Adipocyte (in vitro differentiated cells): ENCODE measurements at places on chromosomes 12 and 14.
A peak's percentile ranks its signal among the peaks of the same experiment; 100 is the strongest.

- DNase-seq, result peak; percentile 57
Measured at GRCh38 chr12:15996254-15996653, 85.1 kb downstream of the DERA start.

DNA sequence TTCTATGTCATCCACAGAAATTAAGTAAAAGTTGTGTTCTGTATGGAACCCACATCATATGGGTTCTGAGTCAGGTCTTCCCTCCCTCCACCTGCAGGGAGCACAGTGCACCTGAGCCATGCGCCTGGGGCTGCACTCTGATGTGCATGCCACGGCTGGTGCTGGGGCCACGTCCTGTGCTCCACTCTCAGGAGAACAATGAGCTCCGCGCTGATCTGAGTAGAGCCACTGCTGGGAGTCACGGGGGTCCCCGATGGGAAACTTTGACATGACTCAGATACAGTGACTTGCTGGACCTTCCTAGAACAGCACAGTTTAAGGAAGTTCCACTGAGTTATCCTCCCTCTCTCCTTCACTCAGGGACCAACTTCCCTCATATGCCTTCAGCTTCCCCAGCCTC is 683.4 kb downstream of the TMEM121 start:
- DNase-seq, result no peak

GRCh38 chr12:16165506-16165905 is 112.0 kb downstream of the SLC15A5 start:
- DNase-seq, result peak; percentile 42

DNA sequence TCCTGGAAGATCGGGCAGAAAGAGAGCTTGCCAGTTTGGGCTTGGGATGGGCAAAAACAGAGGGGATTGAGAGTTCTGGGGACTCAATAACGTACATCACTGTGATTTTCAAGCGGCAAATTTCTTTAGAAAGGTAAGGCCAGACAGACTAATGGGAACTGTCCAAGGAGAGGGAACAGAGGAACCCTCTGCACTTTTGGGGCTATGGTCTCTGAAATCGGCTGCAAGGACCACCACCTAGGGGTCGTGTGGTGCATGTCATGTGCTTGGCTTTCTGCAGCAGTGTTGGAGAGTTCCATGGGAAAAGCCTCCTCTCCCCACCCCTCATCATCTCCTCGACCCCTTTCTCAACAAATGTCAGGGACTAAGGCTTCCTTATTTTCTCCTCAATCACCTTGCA is 79.6 kb downstream of the PPM1A start:
- DNase-seq, result no peak

DNA sequence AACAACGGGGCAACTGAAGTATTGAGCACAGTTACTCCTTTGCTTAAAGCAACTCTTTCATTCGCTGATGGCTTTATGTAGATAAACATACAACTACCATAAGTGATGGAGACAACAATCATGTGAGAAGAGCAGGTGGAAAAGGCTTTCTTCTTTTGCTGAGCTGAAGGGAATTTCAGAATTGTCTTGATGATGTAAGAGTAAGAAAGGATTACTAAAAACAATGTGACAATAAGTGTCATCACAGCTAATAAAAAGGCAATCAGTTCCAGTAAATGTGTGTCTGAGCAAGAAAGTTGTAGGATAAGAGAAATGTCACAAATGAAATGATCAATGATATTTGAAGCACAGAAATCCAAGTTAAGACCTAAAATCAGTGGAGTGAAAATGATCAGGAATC is 647 bp downstream of the OR6C70 start:
- no peak for DNase-seq

GRCh38 chr14:85602345-85602744 is 72.4 kb downstream of the FLRT2 start:
- no peak for DNase-seq

DNA sequence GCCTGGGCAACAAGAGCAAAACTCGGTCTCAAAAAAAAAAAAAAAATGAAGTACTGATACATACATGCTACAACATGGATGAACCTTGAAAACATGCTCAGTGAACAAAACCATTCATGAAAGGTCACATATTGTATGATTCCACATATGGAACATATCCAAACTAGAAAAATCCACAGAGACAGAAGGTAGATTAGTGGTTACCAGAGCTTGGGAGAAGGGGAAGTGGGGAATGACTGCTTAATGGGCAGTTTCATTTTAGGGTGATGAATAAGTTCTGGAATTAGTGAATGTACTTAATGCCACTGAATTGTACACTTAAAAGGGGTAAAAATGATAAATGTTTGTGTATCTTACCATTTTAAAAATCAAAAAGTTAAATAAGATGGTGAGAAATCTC is 2.7 kb downstream of the ITGB7 start:
- no peak for DNase-seq

- no peak for DNase-seq
Measured at GRCh38 chr12:14846042-14846587, 2.8 kb upstream of the ART4 start.

- no peak for DNase-seq
Measured at GRCh38 chr12:72330784-72331183, 58.6 kb downstream of the TRHDE start.

DNA sequence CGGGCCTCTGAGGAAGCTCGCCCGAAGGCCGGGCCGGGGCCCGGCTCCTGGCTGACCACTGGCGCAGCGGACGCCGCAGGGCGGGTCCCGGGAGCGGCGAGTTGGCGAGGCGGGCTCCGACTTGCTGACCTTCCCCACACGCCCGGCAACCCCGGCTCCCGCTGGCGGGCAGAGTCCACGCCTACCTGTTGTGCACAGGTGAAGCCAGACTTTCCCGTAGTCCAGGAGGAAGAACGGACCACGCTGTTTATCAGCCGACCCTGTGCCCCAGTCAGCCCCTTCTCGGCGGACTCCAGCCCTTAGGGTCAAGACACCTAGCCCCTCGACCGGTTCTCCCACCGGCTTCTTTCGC is 407 bp downstream of the HEATR5A start:
- DNase-seq, result peak; percentile 81

- DNase-seq, result no peak
Measured at GRCh38 chr12:97716356-97716755, 253.8 kb downstream of the RMST start.

DNA sequence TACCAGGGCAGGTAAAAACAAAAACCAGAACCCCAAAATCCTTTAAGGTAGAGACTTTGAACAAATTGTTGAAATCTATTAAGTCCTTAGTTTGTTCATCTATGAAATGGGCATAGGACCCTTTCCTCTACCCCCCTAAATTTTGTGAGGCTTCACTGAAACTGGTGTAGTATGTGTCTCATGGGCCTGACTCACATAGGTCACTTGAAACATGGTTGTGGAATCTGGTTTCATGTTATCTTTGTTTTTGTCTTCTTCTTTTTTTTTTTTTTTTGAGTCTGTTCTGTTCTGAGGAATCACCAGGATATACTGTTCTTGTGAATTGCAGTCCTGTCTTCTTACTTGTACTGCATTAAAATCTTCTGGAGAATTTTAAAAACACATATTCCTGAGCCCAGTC is 202.2 kb downstream of the KTN1 start:
- peak; percentile 31 for DNase-seq

GRCh38 chr14:36222337-36222736 is 45.8 kb upstream of the PTCSC3 start:
- DNase-seq, result no peak

DNA sequence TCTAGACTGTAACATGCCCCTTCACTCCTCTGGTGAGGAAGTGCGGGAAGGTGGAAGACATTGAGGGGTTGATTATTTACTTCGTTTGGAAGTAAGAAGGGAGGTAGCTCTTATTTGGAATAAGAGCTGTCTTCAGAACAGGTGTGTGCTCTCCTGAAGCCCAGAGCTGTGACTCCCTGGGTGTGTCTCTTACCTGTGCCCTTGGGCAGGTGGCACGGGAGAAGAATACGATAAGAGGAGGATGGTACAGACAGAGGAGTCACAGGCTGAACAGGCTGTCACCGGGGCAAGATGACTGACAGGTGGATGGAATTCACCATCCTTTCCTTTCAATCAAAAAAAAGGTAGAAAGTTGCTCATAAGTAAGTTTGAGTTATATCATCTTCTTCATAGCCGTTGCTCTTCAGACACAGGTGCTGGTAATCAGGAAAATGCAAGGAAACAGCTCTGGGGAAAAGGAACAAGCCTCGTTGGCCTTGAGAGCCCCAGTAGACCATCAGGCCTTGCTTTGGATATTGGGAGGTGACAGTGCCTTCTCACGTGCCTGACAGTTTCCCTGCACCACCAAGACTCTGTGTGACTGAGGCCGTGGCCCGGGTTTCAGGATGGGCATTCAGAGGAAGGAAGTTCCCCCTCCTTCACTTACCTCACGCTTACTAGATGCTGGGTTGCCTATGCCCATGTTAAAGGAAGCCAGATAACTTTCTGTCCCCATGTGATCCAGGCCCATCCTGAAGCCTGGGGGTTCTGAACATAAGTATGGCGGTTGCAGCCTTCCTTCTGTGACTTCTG is 120.4 kb downstream of the ETV6 start:
- no peak for DNase-seq

- no peak for DNase-seq
Measured at GRCh38 chr12:57476162-57476992, 3.3 kb downstream of the ARHGAP9 start.

- no peak for DNase-seq
Measured at GRCh38 chr12:13156277-13156676, 40.2 kb upstream of the EMP1 start.

DNA sequence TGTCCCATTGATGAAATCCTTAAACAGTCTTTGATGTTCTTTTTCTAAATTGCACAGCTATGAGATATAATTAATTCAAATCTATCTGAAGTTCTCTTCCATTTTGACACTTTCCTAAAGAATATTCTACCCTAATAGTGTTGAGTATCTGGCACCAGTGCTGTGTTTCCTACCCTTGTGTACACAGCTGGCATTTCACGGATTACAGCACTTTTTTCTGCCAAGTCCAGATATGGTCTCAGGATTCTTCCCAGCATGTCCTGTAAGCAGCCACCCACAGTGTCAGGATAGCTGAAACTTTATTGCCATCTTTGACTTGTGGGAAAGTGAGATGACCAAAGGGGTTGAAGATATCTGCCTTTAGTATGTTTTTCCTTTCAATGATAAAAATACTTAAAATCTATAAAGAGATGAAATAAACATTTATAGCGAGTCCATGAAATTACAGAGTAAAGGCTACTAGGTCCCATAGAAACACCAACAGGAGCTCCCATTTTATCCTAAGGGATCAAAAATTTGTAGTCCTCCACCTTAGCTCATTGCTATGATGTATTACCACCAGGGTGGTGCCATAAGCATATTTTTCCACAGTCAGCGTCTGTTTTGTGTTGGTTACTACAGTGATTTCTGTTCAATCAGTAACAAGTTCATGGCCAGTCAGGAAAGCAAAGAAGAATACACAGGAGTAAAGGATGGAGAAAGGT is 96.7 kb downstream of the TRHDE start:
- DNase-seq, result no peak

DNA sequence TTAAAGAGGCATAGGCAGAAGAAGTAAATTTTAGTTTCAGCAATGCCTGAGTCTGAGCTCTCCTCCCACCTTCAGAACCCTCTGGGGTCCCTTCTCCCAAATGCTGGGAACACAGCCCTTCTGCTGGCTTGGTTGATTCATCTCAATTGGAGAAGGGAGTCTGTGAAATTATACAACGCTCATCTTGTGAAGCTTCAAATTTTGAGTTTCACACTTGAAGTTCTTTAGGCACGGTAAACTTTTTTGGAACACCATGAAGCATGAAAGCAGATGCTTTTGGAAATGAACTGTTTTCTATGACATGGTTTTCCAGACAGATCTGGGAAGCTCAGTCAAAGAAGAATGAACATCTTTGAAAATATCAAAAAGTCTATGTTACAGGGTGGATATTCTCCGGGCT is 69.9 kb downstream of the TBK1 start:
- no peak for DNase-seq

GRCh38 chr14:104876251-104876699 is 11.2 kb downstream of the CEP170B start:
- DNase-seq, result peak; percentile 64

GRCh38 chr14:51979088-51979709 is 10.1 kb upstream of the RTRAF start:
- peak; percentile 93 for DNase-seq

DNA sequence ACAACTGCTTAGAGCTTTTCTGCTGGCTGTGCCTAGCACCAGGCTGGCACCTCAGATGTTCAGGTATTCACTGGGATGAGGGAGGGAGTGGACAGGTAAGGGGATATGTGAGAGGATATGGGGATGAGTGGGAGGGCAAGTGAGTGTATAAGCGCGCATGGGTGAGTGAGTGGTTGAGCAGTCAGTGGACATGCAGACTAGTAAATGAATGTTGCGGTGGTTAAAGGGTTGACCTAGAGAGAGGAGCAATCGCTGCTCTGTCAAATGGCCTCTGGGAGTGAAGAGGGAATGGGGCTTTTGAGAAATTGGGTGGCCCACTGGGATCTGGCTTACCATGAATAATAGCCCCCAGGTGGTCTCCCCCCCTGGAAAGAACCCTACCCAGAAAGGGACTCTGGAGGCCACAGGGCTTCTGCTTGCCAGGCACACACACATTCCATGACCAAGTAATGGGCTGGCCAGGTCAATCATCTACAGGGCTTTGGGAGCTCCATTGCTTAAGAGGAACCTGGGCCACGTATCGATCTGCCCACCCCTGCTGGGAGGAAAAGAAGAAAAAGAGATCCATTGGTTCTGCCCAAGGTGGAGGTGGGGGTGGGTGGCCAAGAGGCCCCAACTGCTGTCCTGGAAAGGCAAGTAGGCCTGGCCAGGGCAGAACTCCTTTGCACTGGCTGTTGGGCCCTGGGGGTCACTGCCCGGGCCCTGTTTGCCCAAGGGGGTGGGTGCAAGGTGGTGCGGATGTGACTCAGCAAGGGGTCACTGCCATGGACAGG is 30.8 kb upstream of the ZFP36L1 start:
- DNase-seq, result no peak

DNA sequence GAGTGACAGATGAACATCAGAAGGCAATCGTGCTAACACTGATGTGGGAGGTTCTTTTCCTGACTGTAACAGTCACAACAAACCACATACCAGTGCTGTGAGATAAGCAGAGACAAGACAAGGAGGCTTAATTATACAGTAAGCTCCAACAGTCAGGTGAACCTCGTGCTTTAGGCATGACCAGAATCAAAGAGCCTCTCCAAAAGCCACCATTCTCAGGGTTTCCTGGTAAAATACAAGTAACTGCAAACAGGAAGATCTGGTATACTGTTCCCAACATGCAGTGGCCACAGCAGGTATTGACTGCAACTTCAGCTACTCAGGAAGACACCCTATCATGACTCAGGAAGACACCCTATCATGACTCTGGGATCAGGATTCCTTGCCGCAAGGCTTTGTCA is 47.3 kb upstream of the GTF2A1 start:
- DNase-seq, result no peak

DNA sequence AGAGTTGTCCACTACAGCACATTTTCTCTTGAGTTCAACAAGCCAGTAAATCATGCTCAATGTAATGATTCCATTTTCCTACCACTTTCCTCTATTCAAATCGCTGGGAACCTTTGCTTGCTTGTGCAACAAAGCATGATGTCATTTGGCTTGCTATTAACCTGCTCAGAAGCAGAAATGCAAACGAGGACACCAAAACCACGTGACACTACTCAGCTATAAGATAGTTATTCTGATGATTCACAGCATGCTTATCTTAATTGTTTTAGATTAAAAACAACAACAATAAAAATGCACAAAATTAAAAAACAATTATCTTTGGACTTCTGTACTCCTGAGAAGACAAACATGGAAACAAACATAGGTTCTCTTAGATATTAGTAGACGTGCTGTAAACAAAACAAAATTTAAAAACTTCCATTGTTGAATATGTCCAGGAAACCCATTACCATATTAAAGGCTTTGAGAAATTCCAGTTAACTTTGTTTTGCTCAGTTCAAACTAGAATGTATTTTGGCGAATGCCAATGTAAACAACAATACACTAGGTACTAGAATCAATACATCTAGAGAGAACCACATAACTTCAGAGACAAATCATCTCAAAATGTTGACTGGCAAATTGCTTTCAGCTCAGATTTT is 77.5 kb upstream of the KRAS start:
- peak; percentile 35 for DNase-seq
